ENCODE measurements at places on chromosomes 2 and 18.

GRCh38 chr2:161283926-161284325 is 24.3 kb upstream of the PSMD14 start:
- no peak for DNase-seq

DNA sequence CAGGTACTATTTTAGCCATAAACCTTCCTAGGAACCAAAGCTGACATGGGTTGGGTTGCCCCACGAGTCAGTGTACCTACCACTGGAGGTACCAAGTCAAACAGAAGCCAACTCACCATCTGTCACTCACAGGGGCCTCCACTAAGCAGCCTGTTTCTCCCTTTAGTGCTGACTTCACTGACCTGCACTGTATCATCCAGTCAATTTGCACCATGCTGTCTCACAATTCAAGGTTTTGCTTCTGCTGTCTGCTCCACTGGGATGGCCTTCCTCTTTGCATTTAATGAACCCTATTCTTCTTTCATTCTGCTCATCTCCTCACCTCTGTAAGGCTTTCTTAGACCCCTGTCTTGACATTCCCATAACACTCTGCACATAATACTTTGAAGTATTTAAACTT is 47.2 kb downstream of the EIF2AK3 start:
- no peak for DNase-seq

GRCh38 chr18:35352283-35352682 is 8.1 kb upstream of the ZNF24 start:
- no peak for DNase-seq

- DNase-seq, result no peak
Observed at GRCh38 chr2:181356526-181357130, 100.6 kb upstream of the ITGA4 start.

DNA sequence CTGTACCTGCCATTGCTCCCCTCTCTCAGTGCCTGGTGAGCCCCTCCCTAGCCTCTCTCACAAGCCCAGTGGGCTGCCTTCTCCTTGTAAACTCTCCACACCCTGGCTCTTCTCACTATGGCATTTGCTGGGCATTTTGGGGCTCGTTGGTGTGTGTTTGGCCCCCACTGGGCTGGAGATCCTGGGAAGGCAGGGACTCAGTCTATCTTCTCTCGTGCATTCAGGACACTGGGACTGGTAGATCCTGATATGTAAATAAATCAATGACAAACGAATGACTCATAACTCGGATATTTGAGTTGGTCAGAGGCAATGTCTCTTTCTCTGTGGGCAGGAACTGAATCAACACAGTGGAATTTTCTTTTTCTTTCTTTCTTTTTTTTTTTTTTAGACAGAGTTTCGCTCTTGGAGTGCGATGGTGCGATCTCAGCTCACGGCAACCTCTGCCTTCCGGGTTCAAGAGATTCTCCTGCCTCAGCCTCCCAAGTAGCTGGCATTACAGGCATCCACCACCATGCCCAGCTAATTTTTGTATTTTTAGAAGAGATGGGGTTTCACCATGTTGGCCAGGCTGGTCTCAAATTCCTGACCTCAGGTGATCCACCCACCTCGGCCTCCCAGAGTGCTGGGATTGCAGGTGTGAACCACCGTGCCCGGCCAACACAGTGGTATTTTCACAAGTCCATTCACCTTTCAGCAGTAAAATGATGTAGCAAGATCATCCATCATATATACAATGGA is 144.6 kb upstream of the SPRED2 start:
- DNase-seq, result no peak

DNA sequence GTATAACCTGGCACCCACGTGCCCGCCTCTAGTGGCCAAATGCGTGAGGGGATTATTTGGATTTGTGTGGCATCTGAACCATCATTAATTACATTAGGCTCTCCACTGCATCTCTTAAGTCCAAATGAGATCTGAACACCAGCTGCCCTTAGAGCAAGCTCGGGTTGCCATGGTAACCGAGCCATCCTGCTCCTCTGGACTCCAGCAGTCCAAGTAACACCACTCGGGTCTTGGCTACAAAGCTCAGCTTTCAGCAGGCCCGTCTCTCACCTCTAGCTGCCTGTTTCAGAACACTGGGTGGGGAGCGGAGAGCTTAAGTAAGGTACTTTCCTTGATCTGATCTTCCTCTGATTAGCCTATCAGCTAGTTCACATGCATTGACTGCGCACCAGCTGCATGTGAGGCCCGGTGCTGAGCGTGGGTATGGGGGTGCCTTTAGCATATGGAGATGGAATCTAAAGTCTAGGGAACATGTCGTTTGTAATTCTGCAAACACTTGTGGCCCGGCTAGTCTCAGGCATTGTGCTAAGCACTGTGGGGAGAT is 14.1 kb upstream of the CYS1 start:
- peak; percentile 64 for DNase-seq

- no peak for DNase-seq
Observed at GRCh38 chr18:62071071-62071470, 115.8 kb downstream of the PIGN start.

Measured in NCI-H146 (cell line).